GM12878 (cell line): ENCODE measurements at places on chromosomes 4 and X. TPM values are rescaled to one million over a fixed set of nuclear protein-coding genes. Genes with fewer than 3 reads are reported as not detected.

Gene PALLD
- total RNA-seq, result 2.1 TPM in 2 replicates

GRCh38 chr4:7526929-7527535 is 92.3 kb upstream of the PSAPL1 start:
- H3K27me3 ChIP-seq, result no peaks in the 10 kb centered on the region
- no peaks in the 10 kb centered on the region for H3K4me1 ChIP-seq
- no peak overlapping the region for H3K4me3 ChIP-seq
- DNase-seq, result no peak
- no peaks in the 10 kb centered on the region for H3K36me3 ChIP-seq

- no peaks in the 10 kb centered on the region for H3K4me1 ChIP-seq
- H3K36me3 ChIP-seq, result no peaks in the 10 kb centered on the region
- H3K27ac ChIP-seq, result no peak overlapping the region
- no peaks in the 10 kb centered on the region for H3K27me3 ChIP-seq
These were observed 82.5 kb downstream of the CPE start for GRCh38 chr4:165461159-165461821.

Gene GUCY1B1
- 0.90 and 0.98 TPM in 2 replicates for total RNA-seq

- no peak for DNase-seq
- no peak overlapping the region for H3K4me3 ChIP-seq
- H3K27ac ChIP-seq, result no peak overlapping the region
- no peaks in the 10 kb centered on the region for H3K4me1 ChIP-seq
- no peaks in the 10 kb centered on the region for H3K27me3 ChIP-seq
These were observed 135.4 kb upstream of the FRMPD4 start for GRCh38 chrX:12002876-12003275.

DNA sequence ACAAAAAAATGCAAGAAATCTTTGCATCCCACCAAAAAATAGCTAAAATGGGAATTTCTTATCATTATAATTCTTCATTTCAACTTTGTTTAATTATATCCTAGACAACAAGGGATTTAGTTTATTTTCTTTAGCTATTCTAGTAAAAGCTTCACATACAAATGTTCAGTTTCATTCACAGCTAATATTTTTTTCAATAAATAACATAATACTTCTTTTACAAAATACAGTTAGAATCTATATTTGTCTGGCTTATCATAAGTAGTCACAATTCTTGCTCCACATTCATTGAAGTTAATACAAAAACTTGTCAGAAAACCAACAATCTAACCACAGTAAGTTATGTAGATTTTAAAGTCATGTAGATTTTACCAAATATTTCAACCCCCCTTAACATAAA is 414.4 kb downstream of the FAT4 start:
- no peak overlapping the region for H3K4me3 ChIP-seq
- no peaks in the 10 kb centered on the region for H3K27me3 ChIP-seq
- H3K4me1 ChIP-seq, result no peaks in the 10 kb centered on the region

DNA sequence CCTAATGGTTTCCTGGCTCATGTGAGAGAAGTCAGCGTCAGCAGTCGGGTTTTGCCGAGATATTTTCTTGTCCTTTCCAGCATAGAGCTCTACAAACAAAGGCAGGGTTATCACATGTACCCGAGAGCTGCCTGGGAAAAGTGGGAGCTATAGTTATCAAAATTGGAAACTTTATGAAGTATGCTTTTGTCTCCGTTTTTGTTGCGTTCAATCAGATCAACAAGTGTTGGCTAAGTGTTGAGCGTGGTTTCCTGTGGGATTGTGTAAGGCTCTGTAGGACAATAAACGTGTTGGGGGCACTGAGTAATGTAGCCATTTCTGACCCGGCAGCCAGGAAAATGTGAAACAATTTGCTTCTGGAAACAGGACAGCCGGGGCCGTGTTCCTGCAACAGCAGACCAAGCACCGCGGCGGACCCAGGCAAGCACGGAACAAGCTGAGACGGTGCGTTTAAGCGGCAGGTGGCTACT is at the start of gene BMX:
Gene BMX, plus strand, starts transcription at position 311 of the 470 bp plus-strand sequence. CDS start 7,547 bp downstream, outside the sequence.
- no peak for DNase-seq
- H3K4me1 ChIP-seq, result no peaks in the 10 kb centered on the region
- H3K27ac ChIP-seq, result no peak within 1 kb of the TSS
- no peaks in the 10 kb centered on the region for H3K27me3 ChIP-seq
- no peaks in the 10 kb centered on the region for H3K36me3 ChIP-seq

GRCh38 chr4:32472918-32473317 is 1752.7 kb downstream of the PCDH7 start:
- no peak overlapping the region for H3K27ac ChIP-seq
- no peak overlapping the region for H3K4me3 ChIP-seq
- no peaks in the 10 kb centered on the region for H3K27me3 ChIP-seq
- no peak for DNase-seq

- H3K27ac ChIP-seq, result no peak overlapping the region
- H3K4me3 ChIP-seq, result no peak overlapping the region
- H3K27me3 ChIP-seq, result no peaks in the 10 kb centered on the region
- H3K36me3 ChIP-seq, result no peaks in the 10 kb centered on the region
- no peak for DNase-seq
These were observed 39.3 kb downstream of the HMX1 start for GRCh38 chr4:8832113-8832915.

Gene EGF
- total RNA-seq, result 0.05 and 0.23 TPM in 2 replicates

Gene GIMD1
- total RNA-seq, result not detected in 2 replicates

- H3K27me3 ChIP-seq, result no peaks in the 10 kb centered on the region
- no peak overlapping the region for H3K4me3 ChIP-seq
- no peak for DNase-seq
- peaks cover 34% of the 10 kb centered on the region for H3K4me1 ChIP-seq
- H3K27ac ChIP-seq, result no peak overlapping the region
These were observed 50.9 kb downstream of the FAM193A start for GRCh38 chr4:2587213-2587823.

DNA sequence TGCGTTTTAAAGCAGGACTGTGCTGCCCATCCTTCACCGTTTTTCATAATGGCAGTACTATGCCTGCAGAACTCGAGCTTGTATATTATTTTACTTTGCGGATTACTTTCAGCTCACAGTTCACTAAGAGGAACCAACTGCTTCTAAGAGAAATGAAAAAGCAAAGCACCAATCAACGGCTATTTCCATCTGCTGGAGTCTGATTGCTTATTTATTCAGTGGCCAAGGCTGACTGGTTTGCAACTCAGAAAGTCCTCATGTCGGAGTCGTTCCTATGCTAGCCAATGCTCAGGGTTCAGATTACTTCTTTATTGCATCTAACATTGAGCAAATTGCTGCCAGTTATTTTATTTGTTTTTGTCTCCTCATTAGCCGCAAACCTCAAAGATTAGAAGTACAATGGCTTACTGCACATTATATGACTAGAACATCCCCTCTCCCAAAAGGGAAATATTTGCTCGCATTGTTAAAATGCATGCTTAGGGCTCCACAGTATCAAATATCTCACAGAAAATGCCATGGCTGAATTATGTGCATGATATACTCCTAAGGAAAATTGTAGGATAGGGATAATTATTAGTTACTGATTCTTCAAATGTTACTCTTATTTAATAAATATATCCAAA is 1628.2 kb upstream of the ADGRL3 start:
- no peak for DNase-seq
- no peaks in the 10 kb centered on the region for H3K36me3 ChIP-seq
- no peak overlapping the region for H3K27ac ChIP-seq
- H3K27me3 ChIP-seq, result no peaks in the 10 kb centered on the region
